ENCODE measurements at places on chromosomes 6 and 20.

- no peak for DNase-seq
Measured at GRCh38 chr20:57879779-57880570, 170.2 kb upstream of the PMEPA1 start.

- peak; percentile 45 for DNase-seq
Measured at GRCh38 chr20:48635791-48636267, 192.0 kb downstream of the PREX1 start.

GRCh38 chr6:45493761-45494160 lies 116.0 kb upstream of the SUPT3H start:
- DNase-seq, result no peak

GRCh38 chr6:151699719-151700118 lies 107.8 kb upstream of the ESR1 start:
- DNase-seq, result no peak

- DNase-seq, result no peak
Measured at GRCh38 chr20:56200456-56200855, 48.1 kb upstream of the MC3R start.

DNA sequence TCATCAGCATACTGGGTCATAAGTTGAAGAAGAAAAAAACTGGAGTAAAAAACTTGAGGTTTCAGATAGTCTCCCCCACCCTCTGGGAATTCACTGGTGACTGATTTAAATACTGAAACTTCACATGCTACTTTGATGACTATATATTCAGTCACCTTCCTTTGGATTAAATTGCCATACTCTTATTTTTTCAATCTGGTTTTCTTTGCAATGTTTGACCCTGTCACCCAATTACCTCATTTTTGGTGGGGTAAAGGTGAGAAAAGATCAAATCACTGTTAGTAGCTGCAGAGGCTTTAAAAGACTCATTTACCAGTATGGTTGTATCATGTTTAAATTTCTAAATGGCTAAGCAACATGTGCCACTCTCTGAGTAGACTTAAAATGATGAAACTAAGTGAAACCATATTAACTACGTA lies 862.7 kb upstream of the FLRT3 start:
- DNase-seq, result no peak

- no peak for DNase-seq
Measured at GRCh38 chr6:150876598-150876997, 11.1 kb downstream of the MTHFD1L start.

DNA sequence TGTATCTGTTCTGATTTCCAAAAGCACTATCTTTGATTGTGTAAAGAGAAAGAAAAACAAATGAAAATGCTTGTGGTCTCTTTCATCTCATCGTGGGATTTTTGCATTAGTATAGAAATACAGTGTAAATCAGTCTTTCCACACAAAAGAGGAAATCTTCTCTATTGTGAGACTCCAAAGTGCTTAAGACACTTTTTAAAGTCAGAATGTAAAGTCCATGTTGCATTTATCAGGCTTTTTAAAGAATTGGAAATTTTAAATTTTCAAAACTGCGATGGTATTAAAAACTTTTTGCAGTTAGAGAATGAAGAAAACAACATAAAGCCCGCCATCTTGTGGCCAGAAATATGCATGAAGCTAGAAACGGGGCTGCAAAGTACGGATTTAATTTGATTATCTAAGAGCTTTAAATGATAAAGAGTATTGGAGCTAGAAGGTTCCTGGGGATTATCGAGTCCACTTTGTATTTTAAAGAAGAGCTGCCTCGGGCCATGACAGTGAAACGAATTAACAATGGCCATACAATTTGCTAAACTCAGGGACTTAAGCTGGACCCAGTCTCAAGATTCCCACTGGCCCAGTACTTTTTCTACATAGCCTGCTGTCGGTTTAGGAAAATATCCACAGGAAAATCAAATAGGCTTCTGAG lies 339.6 kb downstream of the ARHGAP18 start:
- peak; percentile 57 for DNase-seq

Measured in activated CD4-positive, alpha-beta T cell treated with anti-CD3 and anti-CD28 coated beads for 4 hours (primary cell).